ENCODE measurements at places on chromosomes 4 and X.

- DNase-seq: peak; percentile 80
Observed at GRCh38 chr4:140095694-140096482, 58.1 kb downstream of the MAML3 start.

DNA sequence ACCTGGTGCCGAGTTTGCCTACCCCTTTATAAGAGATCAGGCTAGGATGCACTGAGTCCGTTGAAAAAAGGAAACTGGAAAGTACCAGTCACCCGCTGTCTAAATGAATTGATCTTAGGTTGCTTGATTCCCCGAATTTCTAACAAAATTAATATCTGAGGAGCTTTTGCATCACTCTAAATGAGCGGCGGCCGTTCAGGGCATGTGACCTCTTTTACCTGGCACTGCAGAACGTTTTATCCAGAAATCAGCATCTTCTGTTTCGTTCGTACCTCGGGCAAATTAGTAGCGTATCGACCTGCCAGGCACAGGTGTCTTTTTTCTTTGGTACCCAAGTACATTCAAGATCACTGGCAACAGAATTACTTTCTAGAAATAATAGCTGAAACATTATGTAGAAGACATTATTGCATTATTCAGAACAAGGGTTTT lies 876 bp downstream of the KLHL2 start:
- no peak for DNase-seq

GRCh38 chr4:113584407-113585150 lies 177.0 kb downstream of the CAMK2D start:
- DNase-seq: peak; percentile 45

- peak; percentile 49 for DNase-seq
Observed at GRCh38 chr4:176780995-176781738, 11.6 kb downstream of the VEGFC start.

DNA sequence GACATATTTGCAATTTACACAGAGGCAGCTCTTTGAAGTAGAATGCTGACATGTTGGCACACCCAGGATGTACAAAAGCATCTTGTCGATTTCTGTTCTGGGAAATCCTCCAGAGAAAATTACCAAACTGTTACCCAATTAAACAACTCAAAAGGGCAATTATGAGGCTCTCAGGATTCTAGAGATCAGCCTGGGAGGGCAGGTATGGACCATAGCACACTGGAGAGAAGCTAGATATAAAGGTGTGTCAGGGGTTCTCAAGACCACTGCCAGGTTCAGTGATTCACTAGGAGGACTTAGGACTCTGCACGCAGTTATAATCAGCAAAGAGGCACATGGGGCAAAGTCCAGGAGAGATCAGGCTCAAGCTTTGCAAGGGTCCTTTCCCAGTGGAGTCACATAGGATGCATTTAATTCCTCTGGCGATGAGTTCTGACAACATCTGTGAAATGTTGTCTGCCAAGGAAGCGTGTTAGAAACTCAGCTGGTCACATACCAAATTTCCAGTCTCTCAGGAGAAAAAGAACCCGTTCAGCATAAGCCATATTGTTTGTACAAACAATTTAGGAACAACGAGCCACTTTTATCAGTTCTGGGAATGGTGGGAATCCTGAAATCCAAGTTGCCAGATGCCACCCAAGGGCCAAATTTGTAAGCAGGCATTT lies 100.8 kb downstream of the SYTL5 start:
- DNase-seq: no peak

GRCh38 chrX:154123241-154124219 lies 20.5 kb upstream of the OPN1LW start:
- no peak for DNase-seq

- peak; percentile 29 for DNase-seq
Observed at GRCh38 chrX:148534291-148534690, 33.9 kb downstream of the AFF2 start.

DNA sequence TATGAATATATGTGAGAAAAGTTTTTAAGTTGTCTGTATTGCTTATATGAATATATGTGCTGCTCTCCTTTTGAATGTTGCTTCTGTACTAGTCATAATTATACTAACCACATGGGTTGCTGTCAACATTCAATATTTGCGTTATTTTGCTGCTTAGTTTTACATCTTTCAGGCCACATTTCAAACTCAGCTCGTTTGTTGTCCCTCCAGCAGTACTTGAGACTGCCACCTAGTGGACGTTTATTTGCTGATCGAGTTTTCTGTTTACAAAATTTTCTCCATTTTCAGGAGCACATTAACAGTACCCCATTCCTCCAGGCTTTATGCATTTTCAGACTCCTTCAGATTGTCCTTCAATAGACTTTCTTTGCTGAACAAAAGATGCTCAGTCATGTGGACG lies 75.8 kb downstream of the NUDT11 start:
- DNase-seq: peak; percentile 40

DNA sequence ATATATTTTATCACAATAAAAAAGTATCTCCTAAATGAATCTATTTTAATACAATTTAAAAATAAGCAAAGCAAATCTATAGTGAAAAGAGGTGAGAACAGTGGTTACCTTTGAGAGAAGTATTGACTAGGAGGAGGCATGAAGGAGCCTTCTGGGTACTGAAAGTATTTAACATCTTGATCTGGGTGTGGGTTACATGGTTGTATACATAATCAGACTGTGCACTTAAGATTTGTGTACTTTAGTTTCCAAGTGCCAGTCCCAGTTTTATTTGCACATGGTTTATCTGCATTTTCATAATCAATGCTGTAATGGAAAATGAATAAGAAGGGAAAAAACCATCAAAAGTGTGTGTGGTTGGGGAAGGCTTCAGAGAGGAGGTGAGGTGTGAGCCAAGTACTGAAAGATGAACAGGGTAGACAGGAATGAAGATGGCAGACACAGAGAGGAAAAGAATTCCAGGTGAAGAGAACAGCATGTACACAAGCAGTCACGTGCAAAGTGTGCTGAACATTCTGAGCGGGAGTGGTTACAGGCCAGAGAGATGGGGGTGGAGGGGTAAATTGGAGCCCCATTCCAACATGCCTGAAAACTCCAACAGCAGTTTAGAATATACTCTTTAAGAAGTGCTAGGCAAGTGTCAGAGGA lies 14.6 kb downstream of the MAP7D2 start:
- no peak for DNase-seq

- peak; percentile 69 for DNase-seq
Observed at GRCh38 chrX:13167481-13168231, 123.2 kb upstream of the FAM9C start.

- no peak for DNase-seq
Observed at GRCh38 chr4:95071851-95072250, 314.1 kb downstream of the BMPR1B start.

- no peak for DNase-seq
Observed at GRCh38 chr4:126890383-126890782, 742.4 kb upstream of the INTU start.

GRCh38 chr4:52036886-52037530 lies 1.1 kb downstream of the SGCB start:
- peak; percentile 25 for DNase-seq

GRCh38 chr4:175657571-175657970 lies 154.5 kb downstream of the GPM6A start:
- no peak for DNase-seq

- no peak for DNase-seq
Observed at GRCh38 chrX:153773741-153774575, 6.9 kb upstream of the SRPK3 start.

DNA sequence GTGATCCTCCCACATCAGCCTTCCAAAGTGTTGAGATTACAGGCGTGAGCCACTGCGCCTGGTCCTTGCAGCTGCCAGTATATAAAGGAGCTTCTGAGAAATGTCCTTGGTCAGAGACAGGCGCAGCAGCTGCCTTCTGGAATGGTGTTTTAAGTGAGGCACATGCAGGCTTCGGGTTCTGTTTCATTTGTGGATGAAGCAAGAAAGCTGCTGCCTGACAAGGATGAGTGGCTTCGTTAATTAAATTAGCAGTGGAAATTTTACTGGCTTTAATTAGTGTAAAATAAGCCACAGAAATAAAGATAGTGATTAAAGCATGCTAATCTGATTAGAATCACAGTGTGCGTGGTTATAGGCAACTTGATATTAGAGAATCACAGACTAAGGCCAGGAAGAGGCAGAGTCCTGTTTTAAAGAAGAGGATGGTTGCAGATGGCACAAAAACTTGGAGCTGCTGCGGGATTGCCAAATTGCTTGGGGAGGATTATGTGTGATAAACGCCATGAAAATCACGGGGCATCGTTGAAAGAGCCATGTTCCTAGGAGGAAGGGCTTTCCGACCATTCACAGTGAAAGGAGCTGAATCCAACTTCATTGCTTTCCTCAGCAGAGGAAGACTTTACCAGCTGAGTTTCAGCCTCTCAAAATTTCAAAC lies 348.4 kb upstream of the FAT1 start:
- DNase-seq: peak; percentile 36

GRCh38 chr4:77418333-77418732 lies 187.3 kb upstream of the CXCL13 start:
- DNase-seq: peak; percentile 6

GRCh38 chr4:40264497-40264896 lies 67.7 kb downstream of the RHOH start:
- peak; percentile 69 for DNase-seq

DNA sequence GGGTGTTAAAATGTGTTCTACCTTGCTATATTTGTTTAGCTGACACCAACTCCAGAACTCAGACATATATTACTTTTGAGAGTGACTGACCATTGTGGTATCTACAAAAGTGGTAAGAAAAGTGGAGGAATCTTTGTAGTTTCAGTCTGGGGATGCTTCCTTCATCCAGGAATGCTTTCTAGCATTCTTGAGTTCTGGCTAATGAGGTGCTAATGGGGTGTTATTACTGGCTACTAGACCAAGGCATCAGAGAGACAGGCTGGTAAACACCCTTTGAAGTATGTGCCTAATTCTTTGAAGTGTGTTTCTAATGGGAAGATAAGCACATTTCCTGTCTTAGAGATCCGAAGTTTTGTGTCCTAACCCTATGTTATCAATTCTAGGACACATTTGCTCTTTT lies 310.4 kb downstream of the SPRY1 start:
- DNase-seq: peak; percentile 54

GRCh38 chrX:78831523-78831922 lies 84.0 kb downstream of the LPAR4 start:
- DNase-seq: no peak

- DNase-seq: peak; percentile 2
Observed at GRCh38 chr4:106140601-106141000, 175.4 kb downstream of the TBCK start.

DNA sequence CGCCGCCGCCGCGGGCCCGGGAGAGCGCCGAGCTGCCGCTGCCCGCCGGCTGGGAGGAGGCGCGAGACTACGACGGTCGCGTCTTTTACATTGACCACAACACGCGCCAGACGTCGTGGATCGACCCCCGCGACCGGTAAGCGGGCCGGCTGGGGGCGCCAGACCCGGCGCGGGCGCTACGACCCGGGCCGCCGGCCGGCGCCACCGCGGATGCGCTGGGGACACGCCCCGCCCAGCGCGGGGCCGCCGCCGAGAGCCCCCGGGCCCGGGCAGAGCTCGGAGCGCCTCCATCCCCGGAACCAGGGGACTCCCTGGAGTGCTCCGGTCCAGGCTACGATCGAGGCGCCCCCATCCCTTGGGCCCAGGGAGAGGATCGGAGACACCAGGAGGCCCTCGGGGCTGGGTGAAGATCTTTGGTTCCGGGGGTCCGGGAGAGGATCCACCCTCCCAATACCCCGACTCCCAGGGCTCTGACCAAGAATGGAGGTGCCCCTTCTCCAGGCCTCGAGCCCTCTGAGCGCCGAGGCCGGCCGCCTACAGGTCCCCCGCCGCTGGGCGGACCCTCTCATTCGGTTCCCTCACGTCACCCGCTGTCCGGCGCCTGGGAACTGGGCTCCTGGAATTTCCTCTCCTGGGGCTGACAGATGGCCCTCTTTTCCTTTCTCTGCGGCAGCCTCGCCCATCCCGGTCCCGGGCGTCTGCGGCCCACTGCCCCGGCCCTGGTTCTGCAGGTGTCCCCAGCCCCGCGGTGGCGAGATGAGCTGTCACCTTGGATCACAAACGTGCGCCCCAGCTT lies 48.8 kb downstream of the CLDN34 start:
- peak; percentile 51 for DNase-seq

- DNase-seq: no peak
Observed at GRCh38 chr4:39865280-39865679, 112.4 kb downstream of the PDS5A start.

DNA sequence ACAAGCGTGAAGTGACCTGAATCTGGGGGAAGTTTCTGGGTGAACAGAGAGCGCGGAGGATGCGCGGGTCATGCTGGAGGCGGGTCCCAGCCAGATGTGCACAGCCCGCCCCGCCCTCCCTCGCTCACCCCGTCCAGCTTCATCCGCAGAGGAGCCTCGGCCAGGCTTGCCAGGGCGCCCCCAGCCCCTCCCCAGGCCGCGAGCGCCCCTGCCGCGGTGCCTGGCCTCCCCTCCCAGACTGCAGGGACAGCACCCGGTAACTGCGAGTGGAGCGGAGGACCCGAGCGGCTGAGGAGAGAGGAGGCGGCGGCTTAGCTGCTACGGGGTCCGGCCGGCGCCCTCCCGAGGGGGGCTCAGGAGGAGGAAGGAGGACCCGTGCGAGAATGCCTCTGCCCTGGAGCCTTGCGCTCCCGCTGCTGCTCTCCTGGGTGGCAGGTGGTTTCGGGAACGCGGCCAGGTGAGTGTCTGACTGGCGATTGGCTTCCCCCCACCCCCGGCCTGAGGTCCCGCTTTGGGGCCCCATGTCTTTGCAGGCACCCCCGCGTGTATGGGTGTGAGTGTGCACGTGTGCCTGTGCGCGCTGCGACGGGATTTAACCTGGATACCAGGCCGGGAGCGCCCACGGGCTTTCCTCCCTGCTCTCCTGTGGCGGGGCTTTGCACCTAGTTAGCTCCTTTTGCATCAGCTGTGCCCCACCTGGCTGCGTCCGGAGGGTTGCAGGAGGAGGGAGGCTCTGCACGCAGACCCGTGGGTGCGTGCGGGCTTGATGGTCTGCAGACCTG lies at the start of gene EGFL6:
Gene EGFL6 (plus strand): TSS at position 123 of the 782 bp plus-strand sequence. CDS start 261 bp downstream, at position 384.
- DNase-seq: no peak

- no peak for DNase-seq
Observed at GRCh38 chr4:134537701-134538100, 336.1 kb upstream of the PABPC4L start.

- DNase-seq: no peak
Observed at GRCh38 chr4:95426455-95426854, 122.3 kb downstream of the UNC5C start.

GRCh38 chr4:101718810-101719209 lies 71.7 kb upstream of the BANK1 start:
- DNase-seq: no peak

DNA sequence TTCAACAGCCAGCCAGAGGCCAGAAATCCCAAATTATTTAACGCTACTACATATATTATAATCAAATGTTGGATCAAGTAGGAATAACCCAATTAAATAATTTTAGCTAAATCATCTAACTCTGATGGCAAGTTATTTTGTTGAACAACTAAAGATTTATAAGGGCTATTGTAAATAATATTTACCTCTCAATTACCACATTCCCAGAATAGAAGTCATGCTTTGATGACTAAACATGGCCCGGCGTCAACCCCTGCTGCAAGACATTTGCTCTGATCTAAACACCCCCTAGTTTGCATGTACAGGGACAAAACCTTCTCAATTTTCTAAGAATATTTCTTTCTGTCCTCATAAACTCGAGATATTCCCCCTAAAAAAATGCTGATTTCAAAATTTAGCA lies 14.2 kb downstream of the VEGFC start:
- peak; percentile 76 for DNase-seq

- DNase-seq: no peak
Observed at GRCh38 chr4:82733636-82734035, 65.0 kb downstream of the SCD5 start.

- no peak for DNase-seq
Observed at GRCh38 chr4:178612733-178613132, 1170.5 kb upstream of the AGA start.

- DNase-seq: peak; percentile 25
Observed at GRCh38 chrX:76148753-76149152, 24.1 kb upstream of the PBDC1 start.

GRCh38 chr4:138902705-138903104 lies 112.9 kb upstream of the NOCT start:
- no peak for DNase-seq

Data from AG10803 (cell line).